ENCODE measurements at places on chromosomes 4 and X.

- no peak for DNase-seq
Measured at GRCh38 chr4:52877036-52877435, 14.9 kb downstream of the RASL11B start.

GRCh38 chrX:100995469-100995868 is 26.0 kb downstream of the ARL13A start:
- peak; percentile 1 for DNase-seq

DNA sequence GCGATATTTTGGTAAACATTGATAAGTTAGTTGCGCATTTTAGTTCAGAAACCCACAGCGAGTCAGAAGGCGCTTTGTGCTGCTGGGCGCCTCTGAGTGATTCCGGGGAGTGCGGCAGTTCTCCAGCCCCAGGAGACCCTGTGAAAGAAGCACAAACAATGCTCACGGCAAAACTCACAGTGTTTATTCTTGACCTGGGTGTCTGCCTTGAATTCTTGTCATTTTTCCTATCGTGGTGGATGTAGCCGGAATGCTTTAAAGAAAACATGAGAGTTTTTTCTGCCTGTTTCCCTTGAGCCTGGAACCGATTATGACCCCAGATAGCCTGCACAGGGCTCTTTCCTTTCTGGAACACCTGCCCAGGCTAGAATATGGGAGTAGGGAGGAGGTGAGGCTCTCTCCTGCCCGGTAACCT is 6.7 kb downstream of the TBL1X start:
- no peak for DNase-seq

DNA sequence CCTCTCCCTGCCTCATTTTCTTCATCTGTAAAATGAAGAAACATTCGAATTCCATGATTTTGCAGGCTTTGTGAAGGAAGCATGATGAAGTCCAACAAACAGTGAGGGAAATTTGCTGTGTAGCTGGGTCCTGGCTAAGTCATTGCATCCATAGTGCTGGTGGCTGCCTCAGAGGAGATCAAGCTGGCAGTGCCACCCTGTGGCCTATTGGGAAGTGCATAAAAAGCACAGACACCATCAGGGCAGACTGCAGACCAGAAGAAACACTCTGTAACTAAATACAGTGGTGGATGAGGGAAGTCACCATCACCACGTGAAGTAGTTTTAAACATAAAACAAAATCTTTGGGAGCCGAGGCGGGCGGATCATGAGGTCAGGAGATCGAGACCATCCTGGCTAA is 40.7 kb upstream of the DDX3X start:
- DNase-seq: no peak

DNA sequence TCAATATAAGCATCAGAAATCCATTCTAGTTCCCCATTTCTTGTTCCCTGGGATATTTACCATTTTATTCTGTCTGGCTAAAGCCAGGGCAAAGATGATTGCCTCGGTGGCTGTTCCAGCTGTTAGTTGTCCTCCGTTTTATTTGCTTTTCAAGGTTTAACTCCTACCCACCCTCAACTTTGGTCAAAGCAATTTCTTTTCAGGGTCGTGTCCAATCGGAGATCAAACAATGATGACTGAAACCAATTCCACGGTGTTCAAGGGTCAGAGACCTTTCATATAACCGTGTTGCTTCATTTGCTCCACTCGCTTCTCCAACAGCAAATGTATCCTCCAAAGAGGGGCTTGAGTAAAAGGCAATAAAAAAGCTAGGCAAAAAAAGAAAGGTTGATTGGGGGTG is 193.5 kb upstream of the FTHL17 start:
- no peak for DNase-seq

DNA sequence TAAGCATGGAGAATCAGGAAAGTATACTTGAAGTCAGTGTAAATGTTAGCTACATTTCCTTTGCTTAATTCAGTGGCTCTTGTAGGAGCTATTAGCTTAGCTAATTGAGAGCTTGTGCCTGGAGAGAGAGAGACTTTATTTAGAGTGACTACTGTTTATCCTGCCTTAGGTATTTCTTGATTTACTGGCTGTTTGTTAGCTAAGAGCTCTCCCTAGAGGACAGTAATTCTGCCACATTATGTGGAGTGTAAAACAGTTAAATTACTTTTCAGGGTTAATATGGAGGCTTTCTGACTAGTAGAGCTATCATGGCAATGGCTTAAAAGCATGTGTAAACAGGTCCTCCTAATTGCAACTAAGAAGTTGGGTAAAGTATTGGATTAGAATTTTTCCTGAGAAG is 306.5 kb upstream of the TECRL start:
- DNase-seq: no peak

GRCh38 chr4:190020790-190021717 is 6.0 kb downstream of the FRG2 start:
- DNase-seq: no peak

DNA sequence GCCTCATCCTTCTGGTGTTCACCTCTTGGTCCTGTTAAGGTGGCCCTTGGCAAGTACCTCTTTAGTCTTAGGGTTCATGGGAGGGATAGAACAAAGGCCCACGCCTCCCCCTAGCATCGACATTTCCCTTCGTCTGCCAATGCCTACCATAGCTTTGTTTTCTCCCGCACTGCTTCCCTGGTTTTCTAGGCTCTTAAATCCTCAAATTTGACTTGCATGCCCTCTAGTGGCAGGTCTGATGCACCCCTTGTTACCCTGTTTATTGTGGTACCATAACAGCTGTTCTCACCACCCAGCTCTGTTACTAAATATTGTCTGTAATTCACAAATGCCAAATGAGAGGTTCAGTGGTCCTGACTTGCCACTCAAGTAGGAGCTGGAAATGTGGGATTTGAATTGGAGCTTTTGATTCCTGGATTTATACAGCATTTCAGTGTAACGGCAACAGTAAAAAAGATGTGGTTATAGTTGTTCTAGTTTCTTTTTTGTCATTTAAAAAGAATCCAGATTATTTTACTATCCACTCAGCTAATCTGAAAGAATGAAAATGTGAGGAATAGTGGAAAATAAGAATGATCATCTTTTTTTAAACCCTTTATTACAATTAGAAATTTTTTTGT is 100.1 kb downstream of the REPS2 start:
- DNase-seq: peak; percentile 29

- no peak for DNase-seq
Measured at GRCh38 chr4:127856196-127856812, 24.4 kb upstream of the PLK4 start.

DNA sequence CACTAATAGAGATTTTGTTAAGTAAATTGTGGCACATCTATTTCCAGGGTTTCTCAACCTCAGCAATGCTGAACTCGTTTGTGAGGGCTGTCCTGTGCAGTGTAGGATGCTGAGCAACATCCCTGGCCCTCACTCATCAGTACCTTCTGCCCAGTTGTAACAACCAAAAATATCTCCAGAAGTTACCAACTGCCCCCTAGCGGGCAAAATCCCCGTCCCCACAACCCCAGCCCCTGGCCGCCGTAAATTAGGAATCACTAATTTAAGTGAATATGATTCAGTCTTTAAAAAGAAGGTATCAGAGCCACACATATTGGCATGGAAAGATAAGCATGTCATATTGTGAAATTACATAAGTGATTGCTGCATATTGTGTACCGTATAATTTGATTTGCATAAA is 123.4 kb downstream of the ASB9 start:
- DNase-seq: peak; percentile 7

DNA sequence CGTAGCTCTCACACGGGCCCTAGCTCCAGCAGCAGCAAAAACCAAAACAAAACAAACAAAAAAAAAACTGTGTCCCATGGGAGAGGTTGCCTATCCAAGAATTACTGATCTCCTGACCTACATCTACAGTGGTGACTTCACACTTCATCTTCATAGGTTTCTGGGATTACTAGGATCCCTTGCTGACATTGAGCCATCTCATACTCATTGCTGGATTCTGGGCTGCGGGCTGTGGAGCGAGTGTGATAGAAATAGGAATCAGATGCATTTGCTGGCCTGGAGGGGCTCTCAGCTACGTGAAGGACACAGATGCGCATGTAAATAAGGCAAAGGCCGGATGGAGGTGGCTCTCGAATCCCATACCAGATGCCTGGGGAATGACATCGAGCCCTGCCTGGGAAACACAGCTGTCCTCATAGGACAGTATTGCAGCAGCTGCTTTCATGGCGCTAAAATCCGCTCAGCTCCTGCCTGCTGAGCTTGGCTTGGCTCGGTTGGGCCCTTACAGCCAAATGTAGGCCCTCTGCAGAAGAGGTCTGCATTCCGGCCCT is 41.7 kb downstream of the CNGA2 start:
- DNase-seq: no peak

GRCh38 chr4:152246659-152247058 is 289.2 kb downstream of the FBXW7 start:
- peak; percentile 8 for DNase-seq

DNA sequence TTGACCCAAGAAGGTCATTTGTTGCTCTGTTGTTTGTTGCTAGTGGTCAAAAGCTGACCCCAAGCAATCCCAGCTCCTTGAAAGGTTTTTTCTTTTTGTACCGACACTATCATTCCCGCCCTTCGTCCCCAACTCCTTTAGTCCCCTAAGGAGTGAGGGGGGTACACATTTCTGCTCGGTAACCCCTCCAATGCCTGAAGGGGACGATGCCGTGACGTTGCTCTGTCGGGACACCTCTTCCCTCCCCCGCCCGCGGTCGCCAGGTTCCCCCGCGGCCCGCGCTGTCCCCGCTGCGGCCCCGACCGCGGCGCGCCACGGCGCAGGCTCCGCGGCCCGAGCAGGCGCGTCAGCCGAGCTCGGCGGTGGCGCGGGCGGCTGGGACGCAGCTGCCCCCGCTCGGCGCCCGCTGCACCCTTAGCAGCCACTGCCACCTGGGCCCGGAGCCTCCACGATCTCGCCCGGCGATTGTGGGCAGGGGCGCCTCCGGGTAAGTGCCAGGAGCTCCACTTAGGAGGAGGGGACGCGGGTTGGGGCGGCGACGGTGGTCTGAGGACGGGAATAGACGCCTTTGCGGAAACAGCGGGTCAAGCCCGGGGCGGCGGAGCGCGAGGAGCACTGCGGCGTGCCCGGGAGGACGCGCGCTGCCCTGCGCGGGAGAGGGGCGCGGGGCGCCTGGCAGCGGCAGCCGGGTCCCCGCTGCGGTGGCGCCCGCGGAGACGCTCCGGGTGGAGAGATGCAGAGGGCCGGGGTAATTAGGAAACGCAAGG is at the start of gene GLRB:
Gene GLRB (plus strand): TSS at position 340 of the 767 bp plus-strand sequence. CDS start 1,875 bp downstream, outside the sequence.
- DNase-seq: no peak

GRCh38 chr4:142567620-142568451 is 278.3 kb downstream of the INPP4B start:
- no peak for DNase-seq

GRCh38 chr4:132593717-132594400 is 555.2 kb upstream of the PCDH10 start:
- no peak for DNase-seq

DNA sequence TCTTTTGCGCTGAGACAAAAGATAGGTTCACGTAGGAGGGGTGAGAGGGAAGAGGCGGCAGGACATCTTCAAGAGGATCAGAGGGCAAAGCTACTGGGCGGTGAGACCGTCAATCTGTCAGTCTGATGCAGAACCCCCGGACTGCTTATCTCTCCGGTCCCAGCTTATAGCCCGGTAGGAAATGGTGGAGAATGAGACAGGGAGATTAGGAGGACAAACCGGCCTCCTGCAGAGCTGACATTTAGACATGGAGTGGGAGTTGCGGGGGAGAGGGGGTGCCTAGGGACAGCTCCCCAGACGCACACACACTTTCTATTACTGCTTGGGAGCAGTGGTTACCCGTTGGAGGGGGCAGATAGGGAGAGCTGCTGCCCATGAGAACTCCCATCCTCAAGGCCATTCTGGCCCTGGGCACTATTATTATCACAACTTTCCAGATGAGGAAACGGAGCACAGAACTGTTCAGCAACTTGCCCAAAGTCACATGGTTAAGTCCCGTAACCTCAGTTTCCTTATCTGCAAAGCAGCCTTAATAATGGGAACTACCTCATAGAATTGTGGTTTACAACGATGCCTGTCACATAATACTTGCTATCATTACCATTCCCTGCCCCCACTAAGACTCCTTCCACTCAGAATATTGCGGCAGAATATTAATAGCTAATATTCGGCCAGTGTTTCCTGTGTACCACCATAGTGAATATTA is 1.1 kb upstream of the HDAC6 start:
- no peak for DNase-seq

DNA sequence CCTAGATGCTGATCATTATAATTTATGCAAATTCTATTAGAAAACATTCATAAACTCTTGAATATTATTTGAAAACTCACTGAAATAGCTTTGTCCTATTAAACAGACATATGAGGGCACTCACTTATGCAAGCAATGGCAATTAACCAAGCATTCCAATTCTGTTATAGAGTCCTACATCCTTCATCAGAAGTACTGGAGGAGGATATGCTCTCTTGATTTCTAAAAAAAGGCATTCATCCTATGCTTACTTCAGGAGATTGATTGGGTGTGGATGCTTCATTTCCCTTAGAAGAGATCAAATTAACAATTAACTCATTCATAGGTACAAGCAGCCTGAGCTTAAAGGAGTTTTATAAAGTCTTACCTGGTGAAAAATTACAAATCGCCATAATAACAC is 1317.2 kb downstream of the PCDH7 start:
- DNase-seq: no peak

GRCh38 chrX:74218895-74219294 is 85.1 kb upstream of the ZCCHC13 start:
- DNase-seq: no peak

GRCh38 chrX:143095816-143096215 is 70.1 kb downstream of the SPANXN4 start:
- DNase-seq: no peak

DNA sequence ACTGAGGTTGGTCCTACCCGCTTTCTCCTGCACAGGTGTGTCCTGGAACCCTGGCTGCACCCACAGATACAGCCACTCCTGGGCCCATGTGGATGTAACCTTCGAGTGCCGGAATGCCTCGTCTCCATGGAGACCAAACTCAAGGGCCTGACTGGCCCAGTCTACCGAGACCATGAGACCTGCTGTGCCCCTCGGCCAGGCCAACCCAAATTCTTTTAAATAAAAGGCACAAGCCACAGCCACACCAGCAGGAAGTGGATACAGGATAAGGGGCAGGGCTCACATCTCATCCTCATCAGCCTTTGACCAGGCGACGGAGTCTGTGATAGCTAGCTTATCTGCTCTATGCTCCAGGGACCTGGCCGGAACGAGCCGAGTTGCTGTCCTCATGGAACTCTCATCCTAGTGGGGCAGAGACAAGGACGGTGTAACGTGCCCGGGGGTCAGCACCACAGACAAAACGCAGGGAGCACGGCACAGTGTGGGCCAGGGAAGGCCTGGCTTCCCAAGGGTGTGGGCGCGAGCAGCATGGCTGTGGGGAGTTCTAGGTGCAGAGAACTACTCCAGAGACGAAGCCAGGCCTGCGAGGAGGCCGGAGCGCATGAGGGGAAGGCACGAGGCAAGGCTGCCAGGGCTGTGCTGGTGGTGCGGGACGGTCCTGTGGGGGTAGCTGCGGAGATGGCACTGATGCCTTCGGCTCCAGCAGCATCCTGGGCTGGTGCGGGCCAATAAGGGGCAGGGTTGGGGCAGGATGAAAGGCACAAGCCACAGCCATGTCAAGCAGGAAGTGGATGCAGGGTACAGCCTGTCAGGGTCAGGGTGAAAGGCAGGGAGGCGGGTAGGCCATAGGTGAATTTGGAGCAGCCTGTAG is 22.7 kb downstream of the NOP14 start:
- DNase-seq: no peak

Data from activated CD4-positive, alpha-beta T cell treated with anti-CD3 and anti-CD28 coated beads for 4 hours (primary cell).